ENCODE measurements at places on chromosomes 13 and 19. TPM values are rescaled to one million over a fixed set of nuclear protein-coding genes. Genes with fewer than 3 reads are reported as not detected.

DNA sequence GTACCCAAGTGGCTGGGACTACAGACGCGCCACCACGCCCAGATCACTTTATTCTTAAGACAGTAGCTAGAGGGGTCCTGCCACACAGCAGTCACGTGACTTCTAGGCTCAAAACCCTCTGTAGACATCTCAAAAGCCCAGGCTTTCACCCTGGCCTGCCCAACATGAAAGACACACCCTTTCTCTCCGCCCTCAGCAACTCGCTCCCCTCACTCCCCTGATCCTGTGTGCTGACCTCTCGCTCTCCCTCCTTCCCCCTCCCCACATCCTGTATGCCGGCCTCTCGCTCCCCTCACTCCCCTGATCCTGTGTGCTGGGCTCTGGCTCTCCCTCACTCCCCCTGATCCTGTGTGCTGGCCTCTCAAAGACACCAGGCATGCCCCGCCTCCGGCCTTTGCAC, 77.4 kb downstream of the SLC15A1 start:
- no peak overlapping the region for H3K4me3 ChIP-seq
- no peak for DNase-seq
- H3K36me3 ChIP-seq = no peaks in the 10 kb centered on the region

Gene ZNF296
- total RNA-seq = 1.2 TPM

DNA sequence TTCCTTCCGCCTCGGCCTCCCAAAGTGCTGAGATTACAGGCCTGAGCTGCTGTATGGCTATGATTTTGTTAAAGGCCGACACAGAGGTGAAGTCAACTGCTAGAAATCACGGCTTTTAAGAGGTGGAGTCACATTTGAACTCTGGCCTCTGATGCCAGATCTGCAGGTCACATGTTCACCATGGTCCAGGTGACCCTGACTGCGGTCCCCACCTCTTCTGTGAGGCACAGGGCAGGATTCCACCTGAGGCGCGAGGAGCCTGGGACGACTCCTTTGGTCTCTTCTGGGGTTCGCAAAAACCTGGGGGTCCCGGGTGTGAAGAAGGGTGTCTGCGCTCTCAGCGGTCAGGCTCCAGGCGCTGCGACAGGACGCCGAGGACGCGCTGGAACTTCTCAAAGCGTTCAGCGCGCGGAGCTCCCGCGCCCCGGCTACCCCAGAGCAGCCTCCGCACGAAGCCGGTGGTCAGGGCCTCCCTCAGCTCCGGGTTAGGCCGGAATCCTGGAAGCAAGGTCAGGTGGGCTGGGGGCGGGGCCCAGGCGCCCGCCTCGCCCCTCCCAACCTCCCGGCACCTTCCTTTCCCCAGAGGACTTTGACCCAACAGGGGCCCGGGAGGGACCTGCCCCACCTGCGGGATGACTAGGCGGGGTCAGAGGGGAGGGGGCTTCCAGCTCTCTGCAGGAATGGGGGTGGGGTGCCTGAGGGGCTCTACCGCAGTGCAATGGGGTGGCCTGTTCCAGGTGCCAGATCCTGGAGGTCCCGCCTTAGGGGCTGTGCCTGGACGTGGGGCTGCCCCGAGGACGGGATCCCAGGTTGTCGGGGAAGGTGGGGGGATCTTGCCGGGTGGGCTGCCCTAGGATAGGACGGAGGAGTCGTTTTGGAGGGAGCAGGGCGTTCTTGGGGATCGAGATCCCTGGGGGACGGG, 13.0 kb downstream of the TRIP10 start:
- no peak for DNase-seq
- H3K27ac ChIP-seq = no peak overlapping the region
- H3K36me3 ChIP-seq = peaks cover 49% of the 10 kb centered on the region
- H3K27me3 ChIP-seq = no peaks in the 10 kb centered on the region
- H3K4me1 ChIP-seq = peaks cover 13% of the 10 kb centered on the region

Gene CGB3
- not detected for total RNA-seq

Gene ZNF181
- total RNA-seq = 17.5 TPM

- no peak overlapping the region for H3K27ac ChIP-seq
- H3K36me3 ChIP-seq = no peaks in the 10 kb centered on the region
- DNase-seq = no peak
- no peaks in the 10 kb centered on the region for H3K27me3 ChIP-seq
- H3K4me1 ChIP-seq = no peaks in the 10 kb centered on the region
These were observed 14.7 kb upstream of the PARP4 start for GRCh38 chr13:24527266-24527775.
